Naive thymus-derived CD8-positive, alpha-beta T cell (primary cell): ENCODE measurements at places on chromosomes 6 and 20. TPM values are rescaled to one million over a fixed set of nuclear protein-coding genes. Genes with fewer than 3 reads are reported as not detected.

FAM184A gene
- total RNA-seq: 5.3 TPM

SIGLEC1 gene
- 0.22 TPM for total RNA-seq

LRRC1 gene
- total RNA-seq: 3.8 TPM

SYCP2L gene
- total RNA-seq: not detected

ALDH8A1 gene
- total RNA-seq: 7.6 TPM

ADA gene
- 24.2 TPM for total RNA-seq

CGAS gene
- 5.2 TPM for total RNA-seq

PDE10A gene
- not detected for total RNA-seq

GATA5 gene
- total RNA-seq: not detected

SNX21 gene
- 1.3 TPM for total RNA-seq

GRM1 gene
- total RNA-seq: not detected

TNF gene
- 2.3 TPM for total RNA-seq

TRMT6 gene
- 17.0 TPM for total RNA-seq

CHRNA4 gene
- total RNA-seq: not detected

NR2E1 gene
- not detected for total RNA-seq

DNA sequence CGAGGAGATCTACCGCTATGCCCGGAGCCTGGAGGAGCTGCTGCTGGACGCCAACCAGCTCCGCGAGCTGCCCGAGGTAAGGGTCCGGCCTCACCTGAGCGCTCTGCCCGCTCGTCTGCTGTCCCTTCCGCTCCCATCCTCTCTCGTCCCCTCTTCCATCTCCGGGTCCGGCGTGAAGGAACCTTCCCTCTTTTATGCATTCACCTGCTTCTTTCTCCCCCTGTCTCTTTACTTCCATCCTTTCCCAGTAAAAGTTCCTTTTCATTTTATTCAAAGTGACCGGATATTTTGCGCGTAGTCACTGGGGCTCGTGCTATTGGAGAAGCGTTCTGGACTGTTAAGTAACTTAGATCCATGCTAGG is 516 bp downstream of the LRRC1 start:
- DNase-seq: no peak

DNA sequence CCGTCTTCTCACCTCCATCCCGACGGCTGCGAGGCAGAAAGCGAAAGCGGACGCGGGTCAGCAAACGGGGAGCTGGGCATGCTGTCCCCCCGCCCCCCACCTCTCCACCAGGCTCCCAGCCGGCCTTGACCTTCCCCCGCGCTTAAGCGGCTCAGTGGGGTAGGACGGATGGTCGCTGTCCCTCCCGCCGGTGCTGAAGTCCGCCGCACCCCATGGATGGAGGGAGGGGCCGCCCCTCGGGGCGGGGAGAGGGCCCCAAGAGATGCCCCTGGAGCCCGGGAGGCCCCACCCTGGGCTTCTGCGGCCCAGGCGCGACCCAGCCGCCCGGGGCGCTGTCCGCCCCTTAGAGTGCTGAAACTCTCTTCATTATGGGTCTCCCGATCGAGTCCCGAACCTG is at the start of gene KCNB1:
Gene KCNB1, minus strand, starts transcription at position 48 of the 397 bp plus-strand sequence. CDS start 188 bp downstream, outside the sequence.
- DNase-seq: peak; percentile 46

GRCh38 chr6:5782783-5783547 is 223.8 kb downstream of the NRN1 start:
- DNase-seq: no peak

GRCh38 chr20:20896606-20897005 is 184.2 kb upstream of the RALGAPA2 start:
- DNase-seq: no peak

GRCh38 chr6:170449835-170450753 is 103.0 kb downstream of the PSMB1 start:
- DNase-seq: no peak

DNA sequence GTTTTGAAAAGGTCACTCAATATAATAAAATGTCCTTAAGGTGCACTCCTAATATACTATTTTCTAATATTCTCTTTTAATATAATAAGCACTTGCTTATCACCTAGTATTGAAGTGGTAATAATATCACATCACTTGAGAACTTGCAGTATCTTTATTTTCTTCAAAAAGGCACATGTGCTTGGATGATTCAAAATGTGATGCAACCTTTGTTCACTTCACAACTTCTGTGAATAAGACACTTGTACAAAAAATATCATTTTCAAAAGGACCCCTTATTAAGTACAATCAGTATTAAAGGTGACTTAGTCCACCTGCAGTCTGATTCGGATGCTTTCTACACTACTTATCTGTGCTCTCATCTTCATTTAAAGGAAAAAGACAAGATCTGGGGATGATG is 3.4 kb downstream of the PRELID3B start:
- DNase-seq: no peak

GRCh38 chr6:169106176-169106575 is 147.5 kb downstream of the THBS2 start:
- DNase-seq: no peak

GRCh38 chr6:87393026-87393622 is 14.6 kb upstream of the CFAP206 start:
- DNase-seq: peak; percentile 53

- no peak for DNase-seq
Observed at GRCh38 chr6:71510057-71510713, 221.6 kb downstream of the OGFRL1 start.

- DNase-seq: no peak
Observed at GRCh38 chr6:36954262-36954931, at the start of gene PI16. Gene PI16, plus strand, starts transcription at chr6:36954738. Its CDS starts 23 bp downstream, at chr6:36954761.

DNA sequence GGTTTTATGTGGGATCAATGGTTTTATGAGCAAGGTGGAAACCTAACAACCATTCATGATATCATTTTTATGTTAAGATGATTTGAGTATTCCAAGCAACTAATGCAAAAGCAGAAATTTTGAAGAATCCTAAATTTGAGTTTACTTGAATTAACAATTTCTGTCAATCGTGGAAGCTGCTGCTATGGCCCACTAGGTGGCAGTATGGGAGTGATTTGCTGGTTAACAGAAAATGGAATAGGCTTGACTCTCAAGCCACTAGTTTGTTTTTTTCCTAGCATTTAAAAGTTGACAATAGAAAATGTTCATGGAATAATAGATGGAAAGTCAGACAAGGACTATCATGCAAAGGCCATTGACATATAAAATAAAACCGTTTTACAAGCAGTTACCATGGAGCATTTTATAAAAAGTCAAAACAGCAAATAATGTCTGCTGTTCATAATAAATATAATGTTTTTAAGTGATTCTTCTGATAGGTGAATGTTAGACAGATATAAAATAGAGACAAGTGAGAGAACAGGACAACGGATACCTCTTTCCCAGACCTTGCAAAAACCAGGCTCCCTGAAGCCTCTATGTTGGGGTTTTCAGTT is 43.0 kb upstream of the TMEM200A start:
- peak; percentile 41 for DNase-seq

GRCh38 chr6:83459663-83460062 is 28.8 kb upstream of the ME1 start:
- no peak for DNase-seq

GRCh38 chr6:30175765-30176164 is 12.4 kb downstream of the TRIM15 start:
- DNase-seq: no peak

- no peak for DNase-seq
Observed at GRCh38 chr6:163427498-163428254, 13.2 kb downstream of the QKI start.

DNA sequence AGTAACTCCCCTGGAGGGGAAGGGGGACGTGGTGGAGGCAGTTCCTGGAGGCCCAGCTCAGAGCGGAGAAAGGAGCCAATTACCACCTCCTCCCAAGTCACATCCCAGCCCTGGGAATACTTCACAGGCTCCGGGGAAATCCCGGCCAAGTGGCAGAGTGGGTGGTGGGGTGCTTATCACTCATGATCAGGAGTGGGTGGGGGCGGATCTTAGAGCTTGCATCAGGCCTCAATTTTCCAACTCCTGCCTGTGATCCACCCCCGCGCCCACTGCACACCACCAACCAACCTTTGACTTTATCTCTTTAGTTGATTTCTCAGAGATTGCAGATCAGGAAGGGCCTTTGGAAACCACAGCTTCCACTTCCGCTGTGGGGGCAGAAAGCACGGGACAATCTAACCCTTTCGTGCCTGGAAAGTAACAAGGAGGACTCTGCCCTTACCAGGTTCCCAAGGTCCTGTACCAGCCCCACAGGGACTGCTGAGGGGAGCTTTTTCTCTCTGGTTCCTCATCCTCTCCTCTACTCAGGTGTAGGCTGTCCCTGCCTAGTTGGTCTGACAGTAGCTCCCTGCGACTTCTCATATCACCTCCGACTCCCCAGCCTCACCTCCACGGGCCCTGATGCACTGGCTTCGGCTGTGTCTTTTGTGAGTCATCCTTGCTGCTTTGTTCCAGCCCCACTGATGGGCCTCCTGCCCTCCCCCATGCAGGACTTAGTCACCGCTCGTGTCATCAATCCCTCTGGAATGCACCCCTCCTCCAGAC is 24.9 kb upstream of the IER3 start:
- peak; percentile 26 for DNase-seq

GRCh38 chr20:43953919-43954592 is 39.4 kb downstream of the TOX2 start:
- no peak for DNase-seq

DNA sequence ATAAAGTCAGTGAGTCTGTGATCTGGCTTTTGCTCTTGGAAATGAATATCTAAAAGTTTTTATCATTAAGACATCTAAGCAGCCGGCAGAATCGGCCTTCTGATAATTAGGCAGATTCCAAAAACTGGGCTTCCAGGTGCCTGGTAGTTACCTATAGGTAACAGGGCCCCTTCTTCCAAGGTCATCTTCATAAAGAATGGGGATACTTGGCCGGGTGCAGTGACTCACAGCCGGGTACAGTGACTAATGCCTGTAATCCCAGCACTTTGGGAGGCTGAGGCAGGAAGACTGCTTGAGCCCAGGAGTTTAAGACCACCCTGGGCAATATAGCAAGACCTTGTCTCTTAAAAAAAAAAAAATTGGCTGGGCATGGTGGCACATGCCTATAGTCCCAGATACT is 12.9 kb upstream of the RBL1 start:
- no peak for DNase-seq

- no peak for DNase-seq
Observed at GRCh38 chr20:32773223-32773622, 11.0 kb downstream of the DNMT3B start.

DNA sequence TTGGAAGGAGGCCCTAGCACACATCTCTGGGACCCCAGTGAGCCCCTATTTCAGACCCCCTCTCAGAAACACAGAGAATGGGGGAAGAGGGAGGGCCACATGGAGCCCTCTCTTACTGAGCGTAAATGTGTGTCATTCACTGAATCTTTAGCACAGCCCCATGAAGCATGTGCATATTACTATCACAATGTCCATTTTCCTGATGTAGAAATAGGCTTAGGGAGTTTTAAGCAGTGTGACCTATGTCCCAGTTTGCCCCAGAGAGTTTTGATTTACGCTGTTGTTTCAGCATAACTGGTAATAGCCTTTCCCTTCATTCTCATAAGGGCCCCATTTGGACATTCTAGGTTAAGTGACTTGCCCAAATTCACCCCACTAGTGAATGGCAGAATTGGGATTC is 25.0 kb upstream of the TCP11 start:
- no peak for DNase-seq

GRCh38 chr20:20977786-20978185 is 128.4 kb downstream of the LINC00237 start:
- no peak for DNase-seq

- DNase-seq: no peak
Observed at GRCh38 chr20:22080985-22081384, 375.5 kb downstream of the PAX1 start.

- DNase-seq: no peak
Observed at GRCh38 chr6:64895945-64896344, 811.1 kb downstream of the EYS start.

DNA sequence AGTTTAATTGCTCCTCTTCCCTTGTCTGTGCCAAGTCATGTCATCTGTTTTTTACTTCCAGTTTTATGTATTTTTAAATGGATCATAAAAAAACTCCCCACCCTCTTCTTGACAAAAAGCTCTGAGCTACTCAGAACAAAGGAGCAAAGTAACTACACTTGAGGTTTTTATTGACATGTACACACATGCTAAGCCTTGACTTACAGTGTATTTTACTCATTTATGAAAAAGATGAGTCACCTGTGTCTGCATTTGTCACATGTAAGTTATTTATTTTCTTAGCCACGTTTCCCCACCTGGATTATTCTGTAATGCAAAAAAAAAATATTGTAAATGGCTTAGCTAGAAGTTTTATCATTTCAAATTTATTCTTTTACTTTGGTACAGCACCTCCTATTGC is 628.8 kb upstream of the SLC35B3 start:
- no peak for DNase-seq

DNA sequence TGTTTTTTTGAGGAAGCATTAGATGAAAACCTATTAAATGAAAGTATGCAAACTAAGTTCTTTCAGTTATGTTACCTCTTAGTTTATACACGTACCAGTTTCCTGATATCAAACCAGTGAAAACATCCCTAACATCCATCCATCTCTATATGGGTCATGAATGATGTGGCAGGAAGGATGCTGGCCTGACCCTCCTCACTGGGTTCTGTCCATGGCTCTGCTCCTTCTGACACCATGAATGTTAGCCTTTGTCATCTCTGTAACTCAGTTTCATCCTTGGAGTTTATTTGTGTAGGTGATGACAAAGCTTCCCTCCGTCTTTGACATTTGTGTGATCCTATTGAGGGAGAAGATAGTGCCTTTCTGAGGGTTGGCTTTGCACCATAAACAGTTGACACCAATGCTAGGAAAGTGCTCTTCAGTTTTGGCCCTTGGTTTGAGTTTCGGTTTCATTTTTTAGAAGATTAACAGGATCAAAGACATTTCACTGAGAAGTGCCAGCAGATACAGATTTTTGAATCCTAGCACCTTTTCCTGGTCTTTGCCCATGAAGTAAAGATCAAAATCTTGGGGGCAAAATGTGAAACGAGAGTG is 72.0 kb upstream of the SCGN start:
- no peak for DNase-seq

GRCh38 chr6:90107371-90107770 is 189.3 kb downstream of the BACH2 start:
- no peak for DNase-seq

GRCh38 chr6:14328163-14328562 is 210.6 kb downstream of the CD83 start:
- DNase-seq: no peak
